Stimulated activated CD4-positive, alpha-beta T cell treated with anti-CD3 and anti-CD28 coated beads, Interleukin-15, amount 100 ng/mL, for 24 hours (primary cell): ENCODE measurements at places on chromosomes 13 and 19.

- no peak for DNase-seq
These were observed 5.0 kb upstream of the FDX2 start for GRCh38 chr19:10320602-10321416.

- no peak for DNase-seq
These were observed 1465.5 kb downstream of the SLITRK5 start for GRCh38 chr13:89136678-89137077.

DNA sequence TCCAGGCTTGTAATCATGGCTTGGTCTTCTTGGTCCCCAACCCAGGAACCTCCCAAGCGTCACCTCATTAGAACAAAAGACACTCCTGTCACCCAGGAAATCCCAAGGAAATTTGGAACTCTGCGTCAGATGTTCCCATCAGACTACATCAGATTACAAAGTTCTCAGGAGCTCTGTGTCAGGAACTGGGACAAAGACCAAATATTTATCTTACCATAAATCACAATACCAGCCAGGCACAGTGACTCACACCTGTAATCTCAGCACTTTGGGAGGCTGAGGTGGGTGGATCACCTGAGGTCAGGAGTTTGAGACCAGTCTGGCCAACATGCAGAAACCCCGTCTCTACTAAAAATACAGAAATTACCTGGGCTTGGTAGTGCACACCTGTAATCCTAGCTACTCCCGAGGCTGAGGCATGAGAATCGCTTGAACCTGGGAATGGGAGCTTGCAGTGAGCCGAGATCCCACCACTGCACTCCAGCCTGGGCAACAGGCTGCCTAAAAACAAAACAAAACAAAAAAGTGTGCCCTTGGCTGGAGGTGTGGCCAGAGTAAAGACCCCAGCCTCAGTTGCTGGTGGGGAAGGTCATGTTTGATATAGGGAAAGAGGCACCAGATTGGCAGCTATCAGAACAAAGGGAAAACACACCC lies 16.7 kb upstream of the CCDC124 start:
- no peak for DNase-seq

GRCh38 chr13:24267274-24267673 lies 42.1 kb upstream of the C1QTNF9 start:
- DNase-seq, result no peak

- peak; percentile 99 for DNase-seq
These were observed at the start of gene BAX for GRCh38 chr19:48954595-48955307. Gene BAX (plus strand): TSS chr19:48954875. CDS start chr19:48954929, 54 bp downstream.

- DNase-seq, result peak; percentile 43
These were observed 15.4 kb downstream of the FCHO1 start for GRCh38 chr19:17766543-17767131.

GRCh38 chr19:35932291-35932936 lies 3.8 kb upstream of the LRFN3 start:
- DNase-seq, result no peak

DNA sequence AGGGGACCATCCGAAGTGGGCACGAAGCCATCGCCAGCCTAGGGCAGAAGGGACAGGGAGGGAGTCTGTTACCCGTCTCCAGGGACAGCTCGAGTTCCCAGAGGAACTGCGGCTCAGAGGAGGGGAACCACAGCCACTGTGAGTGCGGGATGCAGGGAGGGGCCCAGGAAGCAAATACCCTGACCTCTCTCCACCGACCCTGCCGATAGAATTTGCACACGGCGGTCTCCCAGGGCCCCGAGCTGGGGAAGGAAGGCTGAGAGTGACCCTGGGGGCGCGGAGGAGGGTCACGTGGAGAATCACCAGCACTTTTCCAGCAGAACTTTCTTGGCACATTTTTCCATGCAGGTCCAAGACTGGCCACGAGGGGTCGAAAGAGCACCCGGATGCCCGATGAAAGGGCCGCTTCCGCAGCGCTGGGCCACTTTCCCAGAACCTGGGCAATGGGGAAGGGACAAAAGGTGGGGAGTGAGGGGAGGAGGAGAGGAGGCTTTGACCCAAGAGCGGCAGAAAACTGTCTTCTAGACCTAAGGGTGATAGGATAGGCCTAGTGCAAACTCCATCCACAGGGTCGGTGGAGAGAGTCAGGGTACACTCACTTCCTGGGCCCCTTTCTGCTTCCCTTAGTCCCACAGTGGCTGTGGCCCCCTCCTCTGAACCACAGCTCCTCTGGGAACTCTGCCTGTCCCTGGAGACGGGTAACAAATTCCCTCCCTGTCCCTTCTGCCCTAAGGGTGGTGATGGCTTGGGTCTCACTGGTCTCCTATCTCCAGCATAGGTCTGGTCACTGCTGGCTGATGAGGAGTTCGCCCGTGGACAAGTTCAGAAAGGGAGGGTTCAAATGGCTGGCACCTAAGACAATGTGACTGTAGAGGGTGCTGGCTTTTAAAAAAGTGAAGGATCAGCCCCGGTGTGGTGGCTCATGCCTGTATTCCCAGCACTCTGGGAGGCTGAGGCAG lies 5.3 kb upstream of the GPR4 start:
- peak; percentile 63 for DNase-seq

DNA sequence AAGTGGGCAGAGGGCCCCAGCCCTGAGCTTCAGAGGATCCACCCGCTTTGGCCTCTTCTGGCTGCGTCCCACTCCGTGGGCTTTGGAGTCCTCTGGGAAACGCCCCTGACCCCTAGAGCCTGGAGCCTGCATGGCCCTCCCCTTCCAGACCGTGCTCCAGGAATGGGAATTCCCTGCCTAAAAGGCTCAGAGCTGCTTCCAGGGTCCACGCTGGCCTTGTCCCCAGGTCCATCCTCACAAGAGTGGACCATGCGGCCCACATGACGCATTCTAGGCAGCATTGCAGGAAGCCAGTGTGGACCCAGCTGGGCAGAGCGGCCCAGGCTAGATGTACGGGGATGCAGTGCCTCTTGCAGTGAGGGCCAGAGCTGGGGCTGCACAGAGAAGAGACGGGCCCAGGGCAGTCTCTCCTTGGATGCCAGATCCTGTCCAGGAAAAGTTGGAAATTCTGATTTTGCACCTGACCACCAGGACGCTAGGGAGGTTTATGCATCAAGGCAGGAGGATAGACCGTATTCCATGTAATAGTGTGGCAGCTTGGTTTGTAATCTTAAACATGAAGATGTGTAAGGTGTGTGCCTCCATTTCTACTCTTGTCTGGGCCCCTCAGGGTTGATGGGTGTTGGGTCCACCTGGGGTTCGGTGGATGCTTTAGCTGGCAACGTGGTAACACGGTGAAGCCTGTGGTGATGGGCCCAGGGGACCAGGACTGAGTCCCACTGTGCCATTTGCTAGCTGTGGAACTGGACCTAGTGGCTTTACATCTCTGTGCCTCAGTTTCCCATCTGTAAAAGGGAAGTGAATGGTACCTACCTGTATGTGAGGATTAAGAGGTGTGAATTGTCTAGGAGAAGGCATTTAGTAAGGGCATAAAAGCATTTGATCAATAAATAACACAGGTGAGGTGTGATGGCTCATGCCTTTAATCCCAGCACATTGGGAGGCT lies 14.8 kb upstream of the FXYD3 start:
- DNase-seq, result no peak
